ENCODE measurements at places on chromosomes 5 and 9. TPM values are rescaled to one million over a fixed set of nuclear protein-coding genes. Genes with fewer than 3 reads are reported as not detected.
A peak's percentile ranks its signal among the peaks of the same experiment; 100 is the strongest.

DNA sequence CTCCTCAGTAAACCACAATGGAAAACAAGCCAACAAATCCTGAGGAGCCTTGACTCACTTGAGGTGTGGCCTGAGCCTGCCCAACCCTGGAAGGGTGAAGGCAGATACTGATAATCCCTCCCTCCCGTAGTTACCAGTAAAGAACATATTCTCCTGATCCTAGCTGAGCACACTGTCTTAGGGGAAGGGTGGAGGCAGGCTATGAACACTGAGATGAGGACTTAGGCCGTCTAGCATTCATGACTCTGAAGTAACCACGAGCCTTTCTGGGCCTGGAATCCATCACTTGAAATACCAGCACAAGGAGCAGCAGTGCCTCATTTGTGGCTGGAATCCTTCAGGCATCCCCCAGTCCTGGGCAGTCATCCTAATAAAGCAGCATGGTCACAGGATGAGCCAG lies 124.5 kb upstream of the PRLR start:
- no peaks in the 10 kb centered on the region for H3K27me3 ChIP-seq
- H3K36me3 ChIP-seq = no peaks in the 10 kb centered on the region
- no peaks in the 10 kb centered on the region for H3K4me1 ChIP-seq
- DNase-seq = no peak
- H3K4me3 ChIP-seq = no peak overlapping the region

SNCAIP gene
- total RNA-seq = 33.7 TPM

GRCh38 chr5:55241746-55242145 lies 8.3 kb upstream of the CCNO start:
- H3K36me3 ChIP-seq = no peaks in the 10 kb centered on the region
- DNase-seq = no peak
- H3K4me1 ChIP-seq = no peaks in the 10 kb centered on the region
- H3K27ac ChIP-seq = no peak overlapping the region
- no peak overlapping the region for H3K4me3 ChIP-seq

DNA sequence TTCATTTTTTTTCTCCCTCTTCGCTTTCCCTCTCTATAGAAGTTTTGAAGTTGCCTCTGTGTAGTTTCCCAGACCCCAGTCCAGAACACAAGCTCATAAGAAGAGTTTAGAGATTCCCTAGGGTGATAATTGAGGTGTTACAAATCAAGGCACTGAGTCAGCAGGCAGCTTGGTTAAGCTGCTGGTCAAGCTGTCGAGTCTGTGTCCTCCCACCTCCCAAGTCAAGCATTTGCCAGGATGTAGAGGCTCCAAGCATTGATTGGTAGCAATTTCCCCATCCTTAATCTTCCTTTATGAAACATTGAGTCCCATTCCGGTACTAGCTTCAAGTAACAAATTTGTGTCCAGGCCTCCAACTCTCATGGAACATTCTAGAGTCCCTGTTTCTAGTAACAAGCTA lies 47.5 kb upstream of the SLC1A1 start:
- DNase-seq = no peak
- no peaks in the 10 kb centered on the region for H3K27me3 ChIP-seq
- no peaks in the 10 kb centered on the region for H3K4me1 ChIP-seq
- no peak overlapping the region for H3K27ac ChIP-seq
- no peaks in the 10 kb centered on the region for H3K36me3 ChIP-seq

GRCh38 chr5:8848997-8849594 lies 696.8 kb downstream of the SEMA5A start:
- no peak for DNase-seq
- H3K36me3 ChIP-seq = no peaks in the 10 kb centered on the region
- no peak overlapping the region for H3K4me3 ChIP-seq
- H3K4me1 ChIP-seq = no peaks in the 10 kb centered on the region
- no peaks in the 10 kb centered on the region for H3K27me3 ChIP-seq

FSD1L gene
- total RNA-seq = 3.4 TPM

DNA sequence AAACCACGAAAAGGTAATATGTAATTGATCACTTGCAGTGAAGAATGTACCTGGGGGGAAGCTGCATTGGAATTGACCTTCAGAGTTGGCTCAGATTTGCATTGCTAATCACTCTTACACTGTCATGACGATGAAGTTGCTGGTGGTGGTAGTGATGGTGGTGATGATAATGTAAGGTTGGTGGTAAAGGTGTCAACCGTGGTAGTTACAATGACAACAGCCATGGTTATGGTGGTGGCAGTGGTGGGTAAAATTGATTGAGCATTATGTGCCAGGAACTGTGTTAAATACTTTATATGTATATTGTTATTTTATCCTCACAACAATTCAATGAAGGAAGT lies 282.4 kb downstream of the NR3C1 start:
- no peaks in the 10 kb centered on the region for H3K36me3 ChIP-seq
- DNase-seq = no peak

GRCh38 chr5:108801776-108802175 lies 54.1 kb downstream of the FER start:
- no peak overlapping the region for H3K27ac ChIP-seq
- no peaks in the 10 kb centered on the region for H3K4me1 ChIP-seq
- DNase-seq = no peak

DNA sequence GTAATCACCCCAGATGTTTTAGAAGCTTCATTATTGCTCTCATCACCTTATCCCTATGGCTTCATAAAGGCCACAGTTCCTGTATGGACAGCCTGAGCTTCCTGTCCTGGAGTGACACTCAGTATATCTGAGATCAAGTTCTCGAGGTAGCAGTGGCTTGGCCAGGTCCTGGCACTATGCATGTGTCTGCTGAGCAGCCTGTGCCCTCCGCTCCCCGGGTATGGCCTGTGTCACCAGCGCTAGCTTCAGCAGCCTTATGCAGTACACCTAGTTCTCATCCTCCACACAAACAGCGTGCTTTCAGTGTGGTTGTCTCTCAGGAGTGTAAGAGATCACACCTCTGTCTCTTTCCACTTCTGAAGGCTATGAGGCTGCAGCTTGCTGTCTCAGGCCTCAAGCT lies 514.7 kb downstream of the DIRAS2 start:
- peaks cover 8% of the 10 kb centered on the region for H3K27me3 ChIP-seq
- no peaks in the 10 kb centered on the region for H3K36me3 ChIP-seq
- H3K4me3 ChIP-seq = no peak overlapping the region
- no peak overlapping the region for H3K27ac ChIP-seq
- DNase-seq = no peak

DNA sequence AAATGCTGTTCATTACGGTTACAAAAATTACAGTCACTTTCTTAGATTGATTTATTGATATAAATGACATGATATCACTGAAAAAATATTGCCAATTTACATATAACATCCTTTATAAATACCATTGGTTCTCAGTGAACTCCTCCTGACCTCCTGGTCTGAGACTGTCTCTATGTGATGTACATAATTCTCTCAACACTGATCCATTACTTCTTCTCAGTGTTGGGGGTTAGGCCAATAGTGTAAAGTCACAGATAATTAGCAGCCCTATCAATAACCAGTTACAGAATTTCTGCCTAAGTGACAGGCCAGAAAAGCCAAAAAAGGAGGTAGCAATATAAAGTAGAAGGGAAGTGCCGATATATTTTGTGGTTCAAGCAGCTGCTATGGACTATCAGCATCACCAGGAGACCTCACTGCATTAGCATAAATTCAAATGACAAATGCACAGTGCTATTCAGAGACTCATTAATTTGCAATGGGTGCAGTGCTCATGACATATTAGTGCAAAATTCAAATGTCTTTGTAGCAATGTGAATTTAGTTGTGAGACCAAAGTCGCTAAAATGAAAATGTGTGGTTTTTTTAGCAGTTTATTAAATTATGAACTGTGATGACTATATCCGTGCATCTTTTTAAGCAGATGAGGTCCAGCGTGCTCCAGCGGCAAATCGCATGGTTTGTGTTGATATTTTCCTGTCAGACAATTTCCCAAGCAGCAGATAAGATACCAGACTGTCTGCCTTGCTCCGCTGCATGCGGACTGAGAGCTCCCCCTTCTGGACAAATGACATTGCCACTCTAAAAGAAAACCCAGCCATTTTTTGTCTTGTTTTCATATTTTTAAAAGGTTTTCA lies 144.6 kb downstream of the CETN3 start:
- H3K4me1 ChIP-seq = peaks cover 3% of the 10 kb centered on the region
- H3K27ac ChIP-seq = no peak overlapping the region
- no peak overlapping the region for H3K4me3 ChIP-seq
- peak; percentile 79 for DNase-seq
- no peaks in the 10 kb centered on the region for H3K27me3 ChIP-seq
- no peaks in the 10 kb centered on the region for H3K36me3 ChIP-seq

- no peak for DNase-seq
- no peaks in the 10 kb centered on the region for H3K4me1 ChIP-seq
- no peaks in the 10 kb centered on the region for H3K36me3 ChIP-seq
- H3K4me3 ChIP-seq = no peak overlapping the region
These were observed 337.3 kb upstream of the RFX3 start for GRCh38 chr9:3863111-3863528.

C9orf50 gene
- not detected for total RNA-seq

RNF180 gene
- 14.9 TPM for total RNA-seq

DNA sequence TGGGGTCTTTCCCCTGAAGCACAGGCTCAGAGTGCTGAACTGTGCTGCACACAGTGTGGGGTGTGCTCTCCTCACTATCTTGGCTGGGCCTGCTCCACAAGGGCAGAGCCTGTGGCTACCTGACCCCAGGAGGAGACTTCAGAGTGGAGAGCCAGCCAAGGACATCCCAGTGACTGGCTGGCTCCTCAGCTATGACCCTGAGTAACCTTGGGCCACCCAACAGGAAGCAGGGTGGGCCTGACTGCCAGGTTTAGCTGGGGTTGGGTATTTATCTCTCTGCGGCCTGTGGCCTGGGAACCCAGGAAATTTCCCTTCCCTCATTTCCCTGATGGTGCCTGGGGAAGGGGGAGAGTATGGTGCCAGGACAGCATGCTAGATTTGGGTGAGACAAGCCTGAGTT lies 2.1 kb upstream of the EEIG1 start:
- peaks cover 52% of the 10 kb centered on the region for H3K4me1 ChIP-seq
- H3K36me3 ChIP-seq = no peaks in the 10 kb centered on the region
- no peak for DNase-seq

DNA sequence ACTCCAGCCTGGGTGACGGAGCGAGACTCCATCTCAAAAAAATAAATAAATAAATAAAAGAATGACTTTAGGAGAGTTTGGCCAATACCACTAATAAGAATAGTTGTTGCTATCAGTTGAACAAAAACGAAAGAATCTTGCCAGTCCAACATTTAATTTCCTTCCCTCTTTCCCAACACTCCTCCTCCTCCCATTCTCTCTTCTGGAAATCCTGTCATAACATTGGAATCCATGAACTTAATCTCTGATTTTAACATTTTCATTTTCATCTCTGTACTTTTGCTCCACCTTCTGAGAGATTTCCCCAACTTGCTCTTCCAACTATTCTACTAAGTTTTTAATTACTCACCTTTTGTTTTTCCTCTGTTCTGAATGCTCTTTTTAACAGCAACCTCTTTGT lies 42.8 kb upstream of the CDK20 start:
- H3K4me1 ChIP-seq = no peaks in the 10 kb centered on the region
- no peak overlapping the region for H3K4me3 ChIP-seq
- no peak for DNase-seq
- no peaks in the 10 kb centered on the region for H3K36me3 ChIP-seq
- H3K27me3 ChIP-seq = no peaks in the 10 kb centered on the region

DNA sequence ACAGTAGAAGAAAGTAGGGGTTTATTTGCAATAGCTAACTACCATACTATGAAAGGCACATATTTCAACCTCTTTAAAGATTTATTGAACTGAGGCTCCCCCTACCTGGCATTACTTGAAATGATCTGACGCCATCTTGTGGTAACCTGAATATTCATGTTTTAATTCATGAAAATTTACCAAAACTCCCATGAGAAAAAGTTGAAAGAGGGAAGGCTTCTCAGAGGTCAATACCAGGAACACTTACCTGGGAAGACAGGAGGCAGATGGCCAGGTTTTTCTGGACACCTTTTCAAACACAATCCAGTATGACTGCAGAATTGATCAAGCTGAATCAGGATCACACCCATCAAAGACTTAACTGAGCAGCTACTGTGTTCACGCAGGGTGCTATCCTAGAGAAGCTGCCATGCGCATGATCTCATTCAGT lies 9.4 kb downstream of the PRELID2 start:
- H3K36me3 ChIP-seq = no peaks in the 10 kb centered on the region
- H3K4me1 ChIP-seq = peaks cover 14% of the 10 kb centered on the region
- H3K4me3 ChIP-seq = no peak overlapping the region
- no peak overlapping the region for H3K27ac ChIP-seq

ITK gene
- 34.1 TPM for total RNA-seq

DNA sequence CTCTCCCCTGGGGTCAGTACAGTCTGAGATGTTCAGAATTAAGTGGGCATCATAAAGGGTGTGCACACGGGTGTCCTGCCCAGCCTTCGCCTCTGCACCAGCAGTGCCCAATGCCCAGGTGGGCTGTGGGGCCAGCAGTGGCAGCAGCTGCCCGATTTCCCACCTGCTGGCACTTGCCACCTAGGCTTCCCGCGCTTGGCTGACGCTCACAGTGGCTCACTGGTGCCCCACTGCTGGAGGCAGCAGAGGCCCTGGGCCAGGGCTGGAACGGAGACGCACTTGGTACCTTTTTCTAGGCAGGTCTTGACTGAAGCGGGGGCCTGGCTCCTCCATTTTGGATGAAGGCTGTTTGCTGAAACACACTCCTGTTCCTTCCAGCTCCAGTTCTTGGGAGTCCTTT lies 17.0 kb downstream of the MRNIP start:
- peaks cover 4% of the 10 kb centered on the region for H3K36me3 ChIP-seq
- DNase-seq = peak; percentile 66
- no peak overlapping the region for H3K27ac ChIP-seq
- H3K4me3 ChIP-seq = no peak overlapping the region
- H3K4me1 ChIP-seq = peaks cover 5% of the 10 kb centered on the region

GRCh38 chr5:109080481-109080880 lies 329.3 kb downstream of the PJA2 start:
- H3K36me3 ChIP-seq = no peaks in the 10 kb centered on the region
- no peaks in the 10 kb centered on the region for H3K4me1 ChIP-seq
- no peaks in the 10 kb centered on the region for H3K27me3 ChIP-seq
- H3K27ac ChIP-seq = no peak overlapping the region
- no peak overlapping the region for H3K4me3 ChIP-seq

DNA sequence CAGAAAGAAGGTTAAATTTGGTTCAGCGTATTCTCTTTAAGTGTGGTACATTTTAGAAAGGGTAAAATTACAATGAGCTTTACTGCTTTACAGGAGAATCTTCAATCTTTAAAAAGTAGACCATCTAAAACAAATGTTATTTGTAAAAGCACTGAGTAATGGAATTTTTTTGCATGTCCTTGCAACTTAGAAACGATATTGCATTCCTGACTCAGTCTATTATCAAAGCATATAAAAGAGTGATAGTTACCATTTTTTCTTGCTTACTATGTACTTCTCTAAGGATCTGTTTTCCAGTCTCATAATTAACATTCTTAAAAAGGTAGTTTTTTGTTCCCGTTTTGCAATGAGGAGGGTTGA lies 55.5 kb upstream of the TNFAIP8 start:
- DNase-seq = no peak
- H3K4me1 ChIP-seq = peaks cover 56% of the 10 kb centered on the region
- H3K27ac ChIP-seq = no peak overlapping the region
- no peaks in the 10 kb centered on the region for H3K27me3 ChIP-seq
- H3K4me3 ChIP-seq = peak overlapping the region; percentile 64

DNA sequence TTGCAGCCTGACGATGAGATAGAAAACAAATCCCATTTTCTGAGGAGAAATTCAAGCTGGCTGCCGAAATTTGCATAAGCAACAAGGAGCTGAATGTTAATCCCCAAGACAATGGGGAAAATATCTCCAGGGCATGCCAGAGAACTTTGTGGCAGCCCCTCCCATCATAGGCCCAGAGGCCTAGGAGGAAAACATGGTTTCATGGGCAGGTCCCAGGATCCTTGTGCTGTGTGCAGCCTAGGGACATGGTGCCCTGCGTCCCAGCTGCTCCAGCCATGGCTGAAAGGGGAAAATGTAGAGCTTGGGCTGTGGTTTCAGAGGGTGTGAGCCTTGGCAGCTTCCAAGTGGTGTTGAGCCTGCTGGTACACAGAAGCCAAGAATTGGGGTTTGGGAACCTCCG lies 48.8 kb upstream of the MAN2A1 start:
- no peaks in the 10 kb centered on the region for H3K4me1 ChIP-seq
- H3K27ac ChIP-seq = no peak overlapping the region
- H3K36me3 ChIP-seq = no peaks in the 10 kb centered on the region
- no peak overlapping the region for H3K4me3 ChIP-seq

All from spleen (tissue), 13 donors.